ENCODE measurements at places on chromosomes 6 and 20. TPM values are rescaled to one million over a fixed set of nuclear protein-coding genes. Genes with fewer than 3 reads are reported as not detected.

The C2 gene
- 0.30 TPM for total RNA-seq

The NHSL1 gene
- total RNA-seq = 3.8 TPM

The SRMS gene
- total RNA-seq = 0.14 TPM

The KIAA1755 gene
- 0.18 TPM for total RNA-seq

The PNPLA1 gene
- total RNA-seq = not detected

The MUCL3 gene
- 0.15 TPM for total RNA-seq

The DPPA5 gene
- total RNA-seq = not detected

The LBP gene
- 1.1 TPM for total RNA-seq

The TRIM10 gene
- not detected for total RNA-seq
